Urothelium cell line (cell line): ENCODE measurements at places on chromosomes 4 and X.

GRCh38 chrX:30280428-30280827 is 28.8 kb downstream of the NR0B1 start:
- no peak for DNase-seq

GRCh38 chr4:44186850-44187246 is 261.8 kb downstream of the KCTD8 start:
- DNase-seq: peak; percentile 14

DNA sequence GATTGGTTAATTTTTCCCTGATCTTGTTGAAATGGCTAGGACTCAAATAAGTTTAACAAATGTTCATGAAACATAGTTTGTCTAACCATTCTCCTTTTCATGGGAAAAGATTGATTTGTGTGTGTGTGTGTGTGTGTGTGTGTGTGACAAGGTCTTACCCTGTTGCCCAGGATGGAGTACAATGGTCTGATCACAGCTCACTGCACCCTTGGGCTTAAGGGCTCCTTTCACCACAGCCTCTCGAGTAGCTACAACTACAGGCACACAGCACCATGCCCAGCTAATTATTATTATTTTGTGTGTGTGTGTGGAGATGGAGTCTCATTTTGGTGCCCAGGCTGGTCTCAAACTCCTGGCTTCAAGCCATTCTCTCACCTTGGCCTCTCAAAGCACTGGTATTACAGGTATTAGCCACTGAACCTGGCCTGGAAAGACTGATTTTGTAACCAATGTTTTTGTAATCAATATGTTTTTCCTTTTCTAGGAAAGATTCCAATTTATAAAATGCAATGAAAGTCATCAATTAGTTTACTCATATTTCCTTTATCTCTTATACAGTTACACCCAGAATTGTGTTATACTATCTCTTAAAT is 139.3 kb downstream of the CPE start:
- DNase-seq: no peak

- DNase-seq: no peak
Measured at GRCh38 chrX:13024986-13025385, 19.4 kb downstream of the FAM9C start.
